Hypothalamus (tissue), 51 donors: ENCODE measurements at places on chromosomes 5 and 9.
A peak's percentile ranks its signal among the peaks of the same experiment; 100 is the strongest.

DNA sequence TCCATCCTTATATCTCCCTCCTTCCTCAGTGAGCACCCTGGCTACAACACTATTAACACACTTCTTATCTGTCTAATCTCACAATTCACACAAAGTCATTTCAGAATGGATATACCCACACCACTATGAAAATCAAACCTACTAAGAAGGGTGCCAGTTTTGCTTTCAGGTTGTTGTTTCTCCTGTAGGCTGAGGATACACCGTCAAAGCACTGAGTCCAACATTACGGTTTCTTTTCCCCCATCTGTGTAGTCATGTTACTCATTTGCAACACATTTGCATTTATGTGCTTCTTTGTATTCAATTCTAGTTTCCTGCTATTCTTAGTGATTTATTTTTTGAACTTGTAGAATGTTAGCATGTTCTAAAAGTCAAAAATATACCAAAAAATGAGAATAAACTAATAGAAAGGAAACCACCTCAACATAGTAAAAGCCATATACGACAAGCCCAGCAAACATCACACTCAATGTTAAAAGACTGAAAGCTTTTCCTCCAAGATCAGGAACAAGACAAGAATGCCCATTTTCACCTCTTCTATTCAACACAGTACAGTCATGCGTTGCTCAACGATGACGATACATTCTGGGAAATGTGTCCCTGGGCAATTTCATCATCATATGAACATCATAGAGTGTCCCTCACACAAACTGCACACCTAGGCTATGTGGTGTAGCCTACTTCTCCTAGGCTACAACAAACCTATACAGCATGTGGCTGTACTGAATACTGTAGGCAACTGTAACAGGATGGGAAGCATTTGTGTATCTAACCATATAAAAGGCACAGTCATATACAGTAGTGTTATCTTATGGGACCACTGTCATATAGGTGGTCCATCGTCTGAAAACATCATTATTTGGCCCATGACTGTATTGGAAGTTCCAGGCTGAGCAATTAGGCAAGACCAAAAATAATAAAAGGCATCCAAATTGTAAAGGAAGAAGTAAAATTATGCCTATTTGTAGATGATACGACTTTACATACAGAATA is 6.3 kb downstream of the ROR2 start:
- no peak for DNase-seq

DNA sequence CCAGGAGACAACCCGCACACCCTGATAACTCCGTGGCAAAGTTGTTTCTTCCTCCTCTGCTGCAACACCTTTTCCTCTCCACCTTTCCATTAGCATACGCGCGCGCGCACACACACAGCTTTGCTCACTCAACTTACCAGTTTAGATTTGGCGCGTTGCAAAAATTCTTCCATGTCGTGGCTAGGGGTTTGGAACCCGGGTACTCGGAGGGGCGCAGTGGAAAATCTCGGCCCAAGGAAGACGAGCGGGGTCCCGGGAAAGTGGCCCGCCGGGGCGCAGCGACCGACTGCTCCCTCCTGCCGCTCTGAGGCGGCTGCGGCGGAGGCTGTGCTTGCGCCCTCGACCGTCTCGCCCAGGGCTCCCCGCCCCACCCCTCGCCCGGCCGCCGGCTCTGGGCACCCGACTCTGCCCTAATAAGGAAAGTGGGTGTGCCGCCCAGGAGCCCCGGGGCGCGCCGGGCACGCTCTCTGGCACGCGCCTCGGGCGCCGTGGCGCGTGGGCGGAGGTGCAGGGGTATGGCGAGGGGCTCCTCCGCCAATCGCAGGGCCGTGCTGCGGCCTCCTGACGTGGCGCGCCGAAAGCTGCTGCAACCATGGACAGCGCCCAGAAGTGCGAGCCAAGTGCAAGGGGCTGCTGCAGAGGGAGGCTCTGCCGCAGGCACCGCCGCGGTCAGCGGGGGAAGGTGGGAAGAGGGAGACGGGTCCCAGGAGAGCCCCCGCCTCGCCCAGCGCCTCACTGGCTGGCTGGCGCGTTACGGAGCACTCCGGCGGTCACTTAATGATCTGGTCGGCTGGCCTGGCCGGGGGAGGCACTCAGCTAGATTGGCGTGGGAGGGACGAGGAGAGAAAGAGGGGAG is at the start of gene PRUNE2:
TSS of gene PRUNE2 (minus strand) at position 324 of the 856 bp plus-strand sequence. CDS start at position 173, 151 bp downstream.
- DNase-seq, result peak; percentile 67

DNA sequence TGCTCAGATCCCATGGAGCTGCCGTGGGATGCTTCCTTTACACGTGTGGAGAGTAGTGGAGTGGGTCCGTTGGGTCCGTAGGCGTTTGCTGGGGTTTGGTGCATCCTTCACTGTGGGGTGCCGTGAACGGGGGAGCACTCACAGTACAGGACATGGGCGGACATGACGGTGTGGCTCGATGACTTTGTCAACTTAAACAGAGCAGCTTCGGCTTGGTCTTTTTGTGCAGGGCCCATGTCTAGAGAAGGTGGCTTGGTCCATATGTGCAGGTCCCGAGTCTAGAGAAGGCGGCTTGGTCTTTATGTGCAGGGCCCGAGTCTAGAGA is 26.4 kb upstream of the EXOC3 start:
- DNase-seq, result no peak

DNA sequence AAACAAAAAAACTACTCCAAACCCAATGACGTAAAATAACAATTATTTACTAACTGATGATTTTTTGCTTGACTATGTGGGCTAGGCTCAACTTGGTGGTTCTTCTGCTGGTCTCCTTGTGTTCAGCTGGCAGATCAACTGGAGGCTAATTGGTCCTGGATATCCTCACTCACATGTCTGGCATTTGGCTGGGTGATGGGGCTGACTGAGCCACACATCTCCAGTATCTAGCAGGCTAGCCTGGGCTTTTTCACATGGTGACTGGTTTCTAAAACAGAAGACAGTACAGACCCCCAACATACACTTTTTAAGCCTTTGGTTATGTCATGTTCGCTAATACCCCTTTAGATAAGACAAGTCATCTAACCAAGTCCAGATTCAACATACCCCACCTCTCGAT is 104.7 kb upstream of the PRRC1 start:
- no peak for DNase-seq

DNA sequence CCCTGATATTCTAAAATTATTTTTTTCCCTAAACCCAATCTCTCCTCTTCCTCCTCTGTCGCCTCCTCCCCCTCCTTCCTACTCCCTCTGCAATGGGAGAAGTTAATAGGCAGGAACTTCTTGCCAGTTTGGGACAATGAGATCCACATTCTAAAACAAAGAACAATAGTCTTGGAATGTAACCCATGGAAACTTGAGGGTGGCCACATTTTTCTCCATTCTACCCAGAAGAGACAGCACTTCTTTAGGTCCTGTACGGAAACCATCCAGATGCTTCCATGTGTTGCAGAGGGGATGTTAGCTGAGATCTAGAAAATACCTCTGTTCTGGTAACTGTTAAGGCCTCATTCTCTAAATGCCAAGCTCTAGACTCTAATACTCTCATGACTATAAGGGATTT is 10.0 kb downstream of the SPARC start:
- no peak for DNase-seq

- DNase-seq, result no peak
Measured at GRCh38 chr5:66633754-66634153, 37.6 kb downstream of the MAST4 start.

- no peak for DNase-seq
Measured at GRCh38 chr9:96122282-96122681, 179.7 kb downstream of the HSD17B3 start.

DNA sequence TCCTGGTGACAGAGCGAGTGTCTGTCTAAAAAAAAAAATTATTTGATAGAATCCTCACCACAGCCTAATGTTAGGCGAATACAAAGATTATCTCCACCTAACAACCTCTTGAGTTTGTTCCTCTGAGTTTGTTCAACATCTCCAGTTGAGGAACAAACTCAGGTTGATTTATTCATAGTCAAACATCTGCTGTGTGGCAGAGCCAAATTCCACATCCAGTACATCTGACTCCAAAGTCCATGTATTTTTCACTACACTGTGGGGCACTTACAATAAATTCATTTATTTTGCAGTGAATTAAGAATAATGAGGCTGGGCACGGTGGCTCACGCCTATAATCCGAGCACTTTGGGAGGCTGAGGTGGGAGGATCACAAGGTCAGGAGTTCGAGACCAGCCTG is 53.3 kb downstream of the KIF24 start:
- no peak for DNase-seq
